ENCODE measurements at places on chromosomes 6 and 20.
A peak's percentile ranks its signal among the peaks of the same experiment; 100 is the strongest.

- DNase-seq: no peak
Measured at GRCh38 chr6:143621876-143622605, 55.7 kb upstream of the PHACTR2 start.

GRCh38 chr6:5072440-5072839 is 12.7 kb upstream of the PPP1R3G start:
- DNase-seq: no peak

- no peak for DNase-seq
Measured at GRCh38 chr20:59170406-59171349, 7.1 kb downstream of the ZNF831 start.

DNA sequence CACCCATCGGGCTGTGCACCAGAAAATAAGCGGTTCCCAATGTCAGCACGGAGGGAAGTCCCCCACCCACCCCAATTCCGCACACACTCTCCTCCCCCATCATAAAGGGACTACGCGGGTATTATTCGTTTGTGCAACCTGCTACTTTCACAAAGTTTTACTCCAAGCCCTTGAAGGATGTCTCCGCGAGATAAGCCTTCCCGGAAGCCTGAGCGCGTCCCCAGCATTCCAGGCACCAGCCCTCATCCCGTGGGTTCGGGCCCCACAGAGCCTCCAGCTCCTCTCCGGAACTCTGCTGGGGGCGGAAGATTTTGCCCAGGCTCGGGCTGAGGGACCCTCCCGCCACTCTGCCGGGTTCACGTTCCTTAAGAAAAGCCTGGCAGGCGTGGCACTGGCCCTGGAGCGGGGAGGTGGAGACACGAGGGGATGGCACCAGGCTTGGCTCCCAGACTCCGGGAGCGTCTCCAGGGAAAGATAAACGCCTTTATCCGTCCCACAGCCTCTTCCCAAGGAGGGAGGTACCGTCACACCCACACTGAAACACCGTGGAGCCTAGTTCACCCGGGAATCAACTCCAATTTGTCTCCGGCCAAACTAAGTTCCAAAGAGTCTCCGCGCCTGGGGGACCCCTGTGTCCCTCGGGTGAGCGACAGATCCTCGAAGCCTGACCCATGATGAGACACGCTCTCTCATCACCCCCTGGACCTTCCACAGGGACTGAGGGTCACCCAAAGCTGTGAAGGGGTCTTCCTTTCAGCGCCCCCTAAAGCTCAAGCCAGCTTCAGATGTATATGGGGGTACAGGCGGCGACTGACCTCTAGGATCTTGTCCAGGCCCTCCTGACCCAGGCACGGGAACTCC is 934 bp downstream of the KCNK5 start:
- DNase-seq: no peak

GRCh38 chr20:19813846-19814640 is 56.0 kb downstream of the RIN2 start:
- DNase-seq: peak; percentile 87

DNA sequence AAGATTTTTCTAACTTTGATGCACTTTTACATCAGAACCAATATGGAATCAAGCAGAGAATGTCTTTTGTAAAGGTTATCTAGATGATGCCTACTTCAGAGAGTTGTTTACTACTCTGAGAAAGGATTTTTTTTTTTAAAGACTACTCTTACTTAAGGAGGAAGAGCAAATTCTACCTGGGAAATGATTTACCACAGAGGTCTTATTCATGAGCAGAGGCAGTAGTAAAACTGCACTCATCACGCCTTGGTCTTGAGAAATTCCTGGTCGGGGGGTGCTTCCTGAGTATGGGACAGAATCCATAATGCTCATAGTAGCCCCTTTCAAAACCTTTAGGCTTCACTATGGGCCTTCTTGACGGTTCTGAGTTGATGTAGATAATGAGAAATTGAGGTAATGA is 241.8 kb upstream of the PREP start:
- no peak for DNase-seq

Data from endothelial cell of umbilical vein (primary cell).